AG09309 (cell line): ENCODE measurements at places on chromosomes 7 and 10.
A peak's percentile ranks its signal among the peaks of the same experiment; 100 is the strongest.

DNA sequence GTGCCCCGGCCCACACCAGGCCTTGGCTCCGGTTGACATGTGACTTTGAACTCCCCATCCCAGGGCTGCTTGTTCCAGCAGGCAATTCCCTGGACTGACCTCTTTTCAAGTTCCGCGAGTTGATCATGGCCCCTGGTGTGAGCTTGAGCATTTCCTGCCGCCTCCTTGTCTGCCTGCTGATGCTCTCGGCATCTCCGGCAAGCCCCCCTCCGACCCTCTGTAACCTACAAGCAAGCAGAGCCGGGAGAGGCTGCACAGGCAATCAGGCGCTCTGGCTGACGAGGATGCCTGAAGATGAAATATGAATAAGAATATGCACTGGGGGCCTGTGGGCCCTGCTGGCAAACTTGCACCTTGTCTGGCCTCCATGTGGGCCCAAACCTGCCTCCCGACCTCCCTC lies 304.9 kb upstream of the MKI67 start:
- no peak for DNase-seq

- DNase-seq, result no peak
These were observed 130.0 kb downstream of the PAXIP1 start for GRCh38 chr7:154872811-154873499.

- no peak for DNase-seq
These were observed 3.5 kb downstream of the NRF1 start for GRCh38 chr7:129615018-129615417.

- no peak for DNase-seq
These were observed 186.6 kb upstream of the PDE1C start for GRCh38 chr7:32256811-32257210.

DNA sequence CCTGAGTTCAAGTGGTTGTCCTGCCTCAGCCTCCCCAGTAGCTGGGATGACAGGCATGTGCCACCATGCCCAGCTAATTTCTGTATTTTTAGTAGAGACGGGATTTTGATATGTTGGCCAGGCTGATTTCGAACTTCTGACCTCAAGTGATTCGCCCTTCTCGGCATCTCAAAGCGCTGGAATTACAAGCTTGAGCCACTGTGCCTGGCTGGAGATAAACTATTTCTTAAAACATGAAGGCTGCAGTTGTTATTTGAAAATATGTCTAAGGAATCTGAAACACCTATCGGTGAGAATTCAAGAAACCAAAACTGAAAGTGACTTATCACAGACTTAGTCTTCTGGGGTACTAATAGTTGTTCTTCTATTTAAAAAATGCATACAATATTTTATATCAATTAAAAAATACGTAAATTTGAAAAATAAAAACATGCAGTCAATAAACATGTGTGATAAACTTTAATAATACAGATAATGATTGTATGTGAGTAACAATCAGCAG lies 176.9 kb upstream of the PRSS58 start:
- no peak for DNase-seq

DNA sequence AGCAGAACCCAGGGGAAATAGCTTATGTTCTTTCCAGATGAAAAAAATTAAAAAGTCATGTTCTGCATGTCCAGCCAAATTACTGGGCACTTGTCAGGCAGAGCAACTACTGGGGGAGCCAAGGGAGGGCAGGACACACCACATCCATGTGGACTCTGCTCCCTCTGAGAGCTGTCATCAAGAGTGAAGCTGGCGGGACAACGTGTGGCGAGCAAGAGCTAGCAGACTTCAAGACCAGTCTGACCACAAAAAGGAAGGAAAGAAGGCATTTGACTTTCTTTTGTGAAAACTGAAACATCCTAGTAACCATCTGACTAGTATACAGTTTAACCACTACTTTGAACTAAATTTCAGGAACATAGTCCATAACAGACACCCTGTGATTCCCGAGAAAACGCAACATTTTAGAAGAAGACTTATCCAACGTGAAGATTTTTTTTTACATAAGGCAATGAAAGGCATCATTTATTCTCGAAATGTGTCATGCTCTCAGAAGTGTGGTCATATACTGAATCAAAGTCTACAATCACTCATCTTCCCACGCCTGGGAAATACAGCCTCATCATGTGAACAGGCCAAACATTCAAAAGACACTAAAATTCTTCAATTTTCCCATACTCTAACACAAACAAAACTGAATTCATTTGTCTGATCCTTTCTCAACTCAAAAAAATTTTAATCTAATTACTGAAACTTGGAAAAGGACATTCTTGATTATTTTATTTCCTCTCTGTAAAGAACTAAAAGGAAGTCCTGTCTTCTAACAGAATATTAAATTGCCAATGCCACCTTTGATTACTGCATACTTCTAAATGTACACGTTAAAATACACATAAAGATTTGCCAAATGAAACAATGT lies 15.5 kb downstream of the CYTH3 start:
- DNase-seq, result no peak

DNA sequence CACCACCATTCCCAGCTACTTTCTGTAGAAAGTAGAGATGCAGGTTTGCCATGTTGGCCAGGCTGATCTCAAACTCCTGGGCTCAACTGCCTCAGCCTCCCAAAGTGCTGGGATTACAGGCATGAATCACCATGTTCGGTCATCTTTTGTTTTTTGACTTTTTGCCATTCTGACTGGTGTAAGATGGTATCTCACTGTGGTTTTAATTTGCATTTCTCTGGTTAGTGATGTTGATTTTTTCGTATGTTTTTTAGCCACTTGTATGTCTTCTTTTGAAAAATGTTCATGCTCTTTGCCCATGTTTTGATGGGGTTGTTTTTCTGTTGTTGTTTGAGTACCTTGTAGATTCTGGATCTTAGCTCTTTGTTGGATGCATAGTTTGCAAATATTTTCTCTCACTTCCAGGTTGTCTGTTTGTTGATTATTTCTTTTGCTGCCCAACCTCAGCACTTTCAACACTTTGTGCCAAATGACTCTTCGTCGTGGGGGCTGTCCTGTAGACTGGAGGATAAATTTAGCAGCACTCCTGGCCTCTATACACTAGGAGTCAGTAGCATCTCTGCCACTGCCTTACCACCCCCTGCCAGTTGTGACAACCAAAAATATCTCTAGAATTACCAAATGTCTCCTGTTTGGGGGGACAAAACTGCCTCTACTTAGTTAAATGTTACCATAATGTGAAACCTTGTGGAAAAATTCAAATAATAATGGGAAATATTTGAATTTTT lies 6.5 kb upstream of the CPED1 start:
- DNase-seq, result peak; percentile 52

GRCh38 chr10:29214551-29214950 lies 74.3 kb upstream of the LYZL1 start:
- no peak for DNase-seq
